H1 (cell line): ENCODE measurements at places on chromosomes 1 and 21.

- H3K27me3 ChIP-seq = peaks cover 30% of the 10 kb centered on the region
- no peaks in the 10 kb centered on the region for H3K36me3 ChIP-seq
- no peak overlapping the region for H3K27ac ChIP-seq
Measured at GRCh38 chr1:20732071-20732587, 374 bp downstream of the SH2D5 start.

DNA sequence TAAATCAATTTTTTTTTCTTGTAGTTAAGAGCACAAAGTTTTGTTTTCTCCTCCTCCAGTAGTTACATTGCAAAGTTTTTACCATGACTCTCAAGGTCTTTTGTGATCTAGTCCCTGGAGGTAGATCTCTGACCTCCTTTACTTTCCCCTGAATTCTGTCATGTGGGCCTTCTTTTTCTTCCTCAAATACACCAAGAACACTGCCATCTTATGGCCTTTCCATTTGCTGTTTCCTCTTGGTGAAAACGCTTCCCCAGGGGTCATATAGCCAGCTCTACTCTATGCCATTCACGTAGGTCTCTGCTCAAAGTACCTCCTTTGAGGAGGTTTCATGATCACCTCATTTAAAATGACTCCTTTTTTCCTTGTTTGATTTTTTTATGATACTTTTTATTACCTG, 2.7 kb downstream of the DDX20 start:
- peaks cover 54% of the 10 kb centered on the region for H3K36me3 ChIP-seq
- no peak overlapping the region for H3K4me3 ChIP-seq
- H3K27ac ChIP-seq = no peak overlapping the region
- no peaks in the 10 kb centered on the region for H3K4me1 ChIP-seq
- DNase-seq = no peak

GRCh38 chr1:93605812-93606512, 75.7 kb downstream of the BCAR3 start:
- 0 out of 2 replicates have a peak, but pooled peaks cover 2% of the 10 kb centered on the region for H3K4me1 ChIP-seq
- H3K36me3 ChIP-seq = no peaks in the 10 kb centered on the region
- no peak overlapping the region for H3K27ac ChIP-seq
- no peak overlapping the region for H3K4me3 ChIP-seq
- DNase-seq = no peak

- no peak overlapping the region for H3K27ac ChIP-seq
- DNase-seq = no peak
- no peaks in the 10 kb centered on the region for H3K36me3 ChIP-seq
- peaks cover 12% of the 10 kb centered on the region for H3K4me1 ChIP-seq
- H3K4me3 ChIP-seq = no peak overlapping the region
Measured at GRCh38 chr1:245255783-245256182, 101.0 kb downstream of the KIF26B start.
